ENCODE measurements at places on chromosomes 7 and 10.

- DNase-seq = no peak
These were observed 9.8 kb upstream of the SHTN1 start for GRCh38 chr10:117014835-117015234.

DNA sequence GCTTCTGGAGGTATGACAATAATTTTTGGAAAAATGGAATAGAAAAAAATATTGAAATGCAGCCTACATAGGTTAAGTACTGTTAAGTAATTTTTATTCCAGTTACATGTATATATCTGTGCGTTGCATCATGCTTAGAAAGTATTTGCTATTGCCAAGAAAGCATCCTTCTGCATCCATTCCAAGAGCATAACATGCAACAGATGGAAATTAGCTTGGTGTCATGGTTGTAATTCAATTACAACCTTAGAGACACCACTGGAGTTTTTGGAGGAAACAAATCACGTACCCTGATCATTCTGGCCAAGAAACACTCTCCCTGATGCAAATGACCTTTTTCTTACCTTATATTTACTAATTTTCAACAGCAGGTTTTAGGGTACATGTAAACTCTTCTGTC is 1.7 kb downstream of the AKR1B1 start:
- no peak for DNase-seq

DNA sequence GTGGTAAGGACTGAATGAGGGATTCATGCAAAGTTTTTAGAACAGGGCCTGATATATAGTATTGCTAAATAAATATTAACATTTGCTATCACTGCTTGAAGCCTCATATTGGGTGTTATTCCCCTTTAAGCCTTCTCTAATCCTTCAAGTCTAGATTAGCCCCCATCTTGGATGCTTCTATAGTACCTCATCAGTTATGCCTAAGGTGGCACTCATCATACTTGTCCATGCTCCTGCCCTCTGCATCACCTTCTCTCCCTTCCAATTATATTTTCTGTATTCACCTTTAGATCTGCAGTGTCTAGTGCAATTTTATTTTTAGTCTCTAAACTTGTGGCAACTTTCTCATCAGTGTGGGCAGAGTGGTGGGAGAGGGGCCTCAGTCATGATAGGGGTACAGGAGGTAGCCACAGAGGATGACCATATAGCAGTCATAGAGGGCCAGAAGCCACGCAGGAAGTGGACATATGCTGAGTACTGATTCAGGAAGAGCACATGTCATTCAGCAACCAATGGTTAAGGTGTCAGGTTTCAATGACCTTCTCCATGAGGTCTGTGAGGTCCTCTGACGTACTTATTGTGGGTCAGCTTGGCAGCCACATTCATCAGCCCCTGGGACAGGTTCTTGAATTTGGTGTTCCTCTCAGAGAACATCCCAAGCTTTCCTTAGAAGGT is 2.5 kb downstream of the ENTPD1 start:
- no peak for DNase-seq

DNA sequence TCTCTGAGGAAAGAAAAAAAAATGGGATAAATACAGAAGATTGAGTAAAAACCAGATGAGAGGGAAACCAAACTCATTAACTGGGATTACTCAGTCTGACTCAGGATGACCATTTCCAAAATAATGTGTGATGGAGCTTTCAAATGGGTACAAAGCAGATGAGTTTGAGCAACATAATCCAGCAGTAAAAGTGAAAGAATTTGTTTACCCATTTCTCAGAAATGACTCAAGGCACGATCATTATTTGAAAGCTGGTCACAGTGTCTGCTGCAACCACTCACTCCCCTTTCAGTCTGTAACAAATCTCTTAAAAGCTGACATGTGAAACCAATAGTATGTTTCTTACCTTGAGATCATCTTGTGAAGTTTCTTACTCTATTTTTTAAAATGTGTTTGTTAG is 104.7 kb upstream of the KLF14 start:
- DNase-seq = no peak

GRCh38 chr7:148058092-148058491 is 532.5 kb upstream of the C7orf33 start:
- DNase-seq = peak; percentile 84

- DNase-seq = peak; percentile 67
These were observed 34.4 kb upstream of the YAE1 start for GRCh38 chr7:39531818-39532217.

GRCh38 chr10:60372436-60372835 is 17.2 kb downstream of the ANK3 start:
- no peak for DNase-seq

DNA sequence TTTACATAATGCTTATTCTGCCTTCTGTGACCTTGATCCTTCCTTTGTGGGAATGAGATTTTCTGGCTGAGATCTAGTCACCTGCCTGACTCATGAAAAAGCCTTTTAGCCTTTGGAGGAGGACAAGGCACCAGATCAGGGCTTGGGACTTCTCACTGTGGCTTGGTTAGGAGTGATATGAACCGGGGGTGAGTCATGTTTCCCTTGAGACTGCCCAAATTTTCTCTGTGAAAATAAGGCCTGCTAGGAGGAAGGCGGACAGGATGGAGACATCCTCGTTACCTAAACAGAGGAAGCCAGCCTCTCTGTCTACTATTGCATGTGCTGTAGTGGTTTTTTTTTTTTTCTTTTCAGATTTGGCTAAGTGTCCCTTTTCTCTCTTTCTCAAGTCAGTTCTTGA is 57.8 kb downstream of the EVX1 start:
- DNase-seq = no peak

DNA sequence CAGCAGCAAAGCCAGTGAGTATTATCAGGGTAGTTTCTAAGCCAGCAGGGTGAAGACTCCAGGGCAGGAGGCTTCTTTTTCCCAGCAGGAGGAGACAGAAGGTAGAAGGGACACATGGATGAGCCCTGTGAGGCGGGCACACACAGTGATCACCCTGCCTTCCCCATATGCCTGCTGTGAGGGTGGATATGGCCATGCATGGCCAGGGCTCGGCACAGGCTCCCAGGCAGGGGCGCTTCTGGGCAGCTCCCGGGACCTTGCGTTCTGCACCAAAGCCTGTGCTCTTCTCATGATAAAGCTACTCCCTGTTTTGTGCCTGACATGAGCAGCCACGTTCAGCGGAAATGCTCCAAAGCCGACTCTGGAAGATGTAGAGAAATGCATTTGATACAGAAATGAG is 807.2 kb downstream of the TYW1 start:
- DNase-seq = no peak
